ENCODE measurements at places on chromosomes 5 and 9.

DNA sequence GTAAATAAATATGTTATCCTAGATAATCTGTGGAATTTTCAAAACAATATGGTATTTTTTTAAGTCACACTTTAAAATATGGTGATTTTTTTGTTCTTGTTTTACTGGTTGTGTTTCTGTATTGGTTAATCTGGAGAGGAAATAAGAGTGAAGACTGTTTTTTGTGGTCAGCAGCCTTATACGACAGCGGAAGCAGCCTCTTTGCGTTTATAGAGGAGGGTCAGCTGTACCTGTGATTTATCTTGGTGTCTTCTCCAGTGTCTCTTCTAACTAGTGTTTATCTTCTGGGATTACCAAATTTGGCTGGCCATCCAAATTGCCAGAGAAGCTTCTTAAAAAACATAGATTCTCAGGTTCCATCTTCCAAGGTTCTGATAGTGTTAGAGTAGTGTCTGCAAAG is 58.7 kb downstream of the ICE1 start:
- no peak for DNase-seq

DNA sequence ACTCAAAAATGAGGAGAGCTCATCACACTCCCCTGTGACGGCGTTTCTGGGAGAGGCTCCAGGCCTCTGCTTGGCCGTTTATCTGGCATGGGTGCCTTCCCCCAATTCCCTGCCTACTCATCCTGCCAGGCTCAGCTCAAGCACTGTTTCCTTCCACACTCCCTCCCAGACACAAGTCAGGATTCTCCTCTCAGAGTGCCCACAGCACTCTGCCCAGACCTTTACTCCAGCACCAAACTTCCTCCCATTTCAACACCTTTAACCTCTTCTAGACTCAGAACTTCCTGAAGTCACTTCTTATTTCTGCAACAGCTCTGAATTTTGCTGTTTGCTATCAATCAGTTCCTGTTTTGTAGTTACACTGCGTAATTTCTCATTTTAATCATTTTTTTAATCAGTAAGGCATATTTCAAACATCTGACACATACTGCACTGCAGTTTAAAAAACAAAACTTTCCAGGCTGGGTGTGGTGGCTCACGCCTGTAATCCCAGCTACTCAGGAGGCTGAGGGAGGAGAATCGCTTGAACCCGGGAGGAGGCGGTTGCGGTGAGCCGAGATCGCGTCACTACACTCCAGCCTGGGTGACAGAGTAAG is 16.0 kb downstream of the TRMO start:
- no peak for DNase-seq

- DNase-seq = peak; percentile 16
These were observed 928 bp downstream of the MCTP1 start for GRCh38 chr5:95283761-95284571.

GRCh38 chr5:75078027-75078426 is 25.7 kb upstream of the GCNT4 start:
- no peak for DNase-seq

DNA sequence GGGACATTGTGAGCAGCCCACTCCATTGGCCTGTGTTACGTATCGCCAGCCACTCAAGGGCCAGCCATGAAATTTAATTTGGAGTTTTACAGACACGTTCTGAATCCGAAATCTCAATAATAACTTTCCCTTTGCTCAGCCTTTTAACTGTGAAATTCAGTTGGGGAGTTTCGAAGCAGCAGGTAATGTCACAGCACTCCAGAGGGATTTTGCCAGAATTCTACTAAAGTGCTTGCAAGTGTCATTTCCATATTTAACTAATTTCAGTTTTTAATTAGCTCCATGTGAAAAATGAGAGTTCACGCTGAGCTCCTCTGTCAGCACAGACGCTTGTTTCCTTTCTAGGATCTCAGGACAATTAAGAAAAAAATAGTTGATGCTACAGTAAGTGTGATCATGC is 267.1 kb upstream of the WWC1 start:
- no peak for DNase-seq

- DNase-seq = no peak
These were observed 383.7 kb downstream of the TLE1 start for GRCh38 chr9:81305561-81306182.

Measured in umbilical cord (tissue), 2 donors.